GM13976 (cell line): ENCODE measurements at places on chromosomes 3 and 15.

DNA sequence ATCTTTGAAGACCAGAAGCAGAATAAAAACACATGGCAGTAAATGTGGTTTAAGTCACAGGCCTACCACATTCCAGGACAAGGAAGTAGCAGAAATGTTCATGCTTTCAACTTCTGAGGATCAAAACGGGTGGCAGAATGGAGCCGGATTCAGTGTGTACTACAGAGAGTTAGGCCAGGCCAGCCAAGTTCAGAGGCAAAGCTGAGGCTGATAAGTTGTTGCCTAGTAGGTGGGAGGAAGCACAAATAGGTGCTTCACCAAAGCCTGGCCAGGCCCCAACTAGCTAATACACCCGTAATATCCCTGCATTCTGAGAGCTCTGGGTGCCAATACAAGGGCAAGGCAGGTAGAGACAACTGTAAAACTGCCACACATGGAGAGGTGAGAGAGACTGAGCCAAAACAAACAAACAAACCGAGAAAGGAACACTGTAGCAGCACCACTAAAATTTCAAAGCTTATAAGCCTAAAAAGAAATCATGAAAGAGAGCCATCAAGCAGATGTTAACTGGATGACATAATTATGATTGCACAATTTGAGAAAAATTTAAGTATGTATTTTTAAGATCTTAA, 156.4 kb upstream of the CBLB start:
- DNase-seq = no peak

DNA sequence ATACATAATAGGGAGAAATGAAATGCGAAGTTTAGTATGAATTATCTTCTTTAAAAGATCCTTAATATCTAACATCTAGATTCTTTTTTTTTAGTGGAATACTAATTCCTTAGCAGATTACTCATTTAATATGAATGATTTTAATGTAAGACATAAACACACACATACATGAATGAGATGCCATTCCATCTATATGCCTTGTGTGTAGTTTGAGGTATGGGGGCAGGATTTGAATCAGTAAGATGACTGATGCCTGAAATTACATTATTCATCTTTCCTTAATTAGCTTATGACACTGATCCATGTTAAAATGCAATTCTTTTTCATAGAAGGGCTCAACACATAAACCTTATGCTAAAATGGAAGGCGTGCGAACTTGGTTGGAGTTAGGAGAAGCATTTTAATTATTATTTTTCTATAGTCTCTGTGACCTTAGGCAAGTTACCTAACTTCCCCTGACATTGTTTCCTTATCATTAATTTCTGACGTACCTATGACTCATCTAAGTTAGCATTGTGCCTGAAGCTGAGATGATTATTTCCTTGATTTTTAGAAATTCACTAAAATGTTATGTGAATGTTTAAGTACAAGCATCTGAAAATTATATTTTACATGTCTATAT, 10.8 kb upstream of the BNIP2 start:
- DNase-seq = no peak

GRCh38 chr15:51825698-51826097, 3.8 kb upstream of the TMOD3 start:
- DNase-seq = no peak

DNA sequence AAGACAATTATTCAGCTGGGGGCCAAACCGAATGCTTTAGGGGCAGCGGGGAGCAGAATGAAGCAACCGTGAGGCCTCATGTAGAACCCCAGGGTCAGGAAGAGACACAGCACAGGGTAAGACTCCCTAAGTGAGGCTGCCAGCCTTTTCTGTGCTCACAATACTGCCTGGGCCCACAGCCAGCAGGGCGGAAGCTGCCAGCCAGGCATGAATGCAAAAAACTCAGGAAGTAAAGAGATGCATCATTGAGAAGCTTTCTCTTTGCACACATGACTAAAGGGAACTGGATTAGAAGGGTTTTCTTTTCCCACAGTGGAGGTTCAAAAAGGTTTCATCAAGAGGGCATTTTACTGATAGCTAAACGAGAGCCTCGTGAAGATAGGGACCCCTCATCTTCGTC, 33.3 kb downstream of the CA12 start:
- DNase-seq = no peak

DNA sequence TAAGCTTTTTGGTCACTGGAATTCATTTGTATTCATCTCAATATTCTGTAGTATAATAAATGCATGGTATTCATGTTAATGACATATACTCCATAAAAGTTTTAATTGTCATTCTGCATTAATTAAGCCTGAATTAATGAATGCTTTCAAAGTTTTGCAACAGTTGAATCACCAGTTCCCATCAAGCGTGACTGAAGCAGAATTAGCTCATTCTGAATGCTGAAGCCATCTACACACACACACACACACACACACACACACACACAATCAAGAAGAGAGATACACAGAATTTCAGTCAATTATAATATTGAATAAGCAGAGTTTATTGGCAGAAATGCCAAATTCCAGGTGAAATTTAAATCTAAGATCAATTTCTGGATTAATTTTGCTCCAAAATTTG, 252.1 kb upstream of the KCNMB2 start:
- DNase-seq = no peak

GRCh38 chr3:100798012-100798411, 88.7 kb downstream of the TFG start:
- no peak for DNase-seq

- no peak for DNase-seq
Observed at GRCh38 chr3:123141276-123141675, 60.5 kb upstream of the SEC22A start.

- no peak for DNase-seq
Observed at GRCh38 chr3:195103623-195104022, 167.3 kb downstream of the XXYLT1 start.

DNA sequence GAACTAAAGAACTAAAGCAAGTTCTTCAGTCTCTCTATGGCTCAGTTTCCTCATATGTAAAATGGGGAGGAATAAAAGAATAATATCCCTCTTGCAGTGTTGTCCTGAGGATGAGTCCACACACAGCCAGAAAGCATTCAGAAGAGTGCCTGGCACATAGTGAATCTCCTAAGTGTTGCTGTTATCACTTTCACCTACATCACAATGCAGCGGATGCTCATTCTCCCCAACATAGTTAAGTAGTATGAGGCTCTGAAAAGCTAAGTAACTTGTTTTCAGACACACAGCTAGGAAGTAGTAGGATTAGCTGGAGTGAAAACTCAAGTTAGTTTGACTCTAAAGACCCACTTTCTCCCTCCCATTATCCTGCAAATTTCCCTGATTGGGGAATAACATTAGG, 9.1 kb upstream of the USP3 start:
- no peak for DNase-seq

- DNase-seq = no peak
Observed at GRCh38 chr3:18466136-18466535, 41.0 kb upstream of the SATB1 start.

- DNase-seq = no peak
Observed at GRCh38 chr3:111858642-111859041, 423 bp upstream of the PHLDB2 start.

DNA sequence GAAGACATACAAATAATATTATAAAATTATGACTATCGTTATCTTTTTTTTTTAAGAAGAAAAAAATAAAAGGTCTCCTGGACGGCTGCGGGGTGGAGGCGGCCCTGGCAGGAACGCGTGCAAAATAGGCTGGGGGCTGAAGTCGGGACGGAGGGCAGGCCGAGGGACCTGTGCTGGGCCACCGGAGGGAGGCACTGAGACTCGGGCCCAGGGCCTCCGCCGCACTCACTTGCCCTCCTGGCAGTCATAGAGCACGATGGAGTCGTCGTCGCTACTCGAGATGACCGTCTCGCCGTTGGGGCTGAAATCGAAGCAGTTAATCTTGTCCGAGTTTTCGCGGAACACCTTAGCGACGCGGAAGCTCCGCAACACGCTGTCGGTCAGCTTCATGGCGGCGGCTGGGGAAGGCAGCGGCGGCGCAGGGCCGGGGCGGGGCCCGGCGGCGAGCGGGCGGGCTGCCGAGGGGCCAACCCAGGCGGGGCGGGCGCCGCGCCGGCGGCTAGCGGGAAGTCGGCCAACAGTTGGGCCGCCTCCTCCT, 408 bp downstream of the WDR82 start:
- DNase-seq = peak; percentile 69

- DNase-seq = no peak
Observed at GRCh38 chr3:171883893-171884279, 40.7 kb downstream of the TMEM212 start.

DNA sequence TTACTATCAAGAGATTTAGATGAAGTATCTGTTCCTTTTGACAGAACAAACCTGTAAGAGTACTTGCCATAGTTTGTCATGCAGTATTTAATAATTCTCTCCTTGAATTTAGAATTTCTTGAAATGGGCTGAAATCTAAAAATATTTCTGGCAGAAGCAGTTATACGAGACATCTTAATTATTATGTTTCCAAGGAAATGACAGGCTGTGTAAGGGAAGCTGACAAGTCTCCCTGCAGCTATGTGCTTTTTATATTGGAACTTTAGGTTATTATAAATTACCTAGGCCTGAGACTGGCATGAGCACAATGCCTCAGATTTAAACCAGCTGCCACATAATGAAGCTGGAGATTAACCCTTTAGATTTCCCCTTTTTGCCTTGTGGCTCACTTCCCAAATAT, 365.0 kb upstream of the EPHA6 start:
- DNase-seq = no peak
